ENCODE measurements at places on chromosomes 2 and 18. TPM values are rescaled to one million over a fixed set of nuclear protein-coding genes. Genes with fewer than 3 reads are reported as not detected.

SFTPB gene
- not detected for total RNA-seq

POTEC gene
- not detected for total RNA-seq

CCDC102B gene
- 30.9 TPM for total RNA-seq

UPP2 gene
- total RNA-seq: not detected

HOXD13 gene
- 0.31 TPM for total RNA-seq

IL36G gene
- 0.31 TPM for total RNA-seq

PLGLB2 gene
- total RNA-seq: 0.80 TPM
